ENCODE measurements at places on chromosomes 6 and 20.
A peak's percentile ranks its signal among the peaks of the same experiment; 100 is the strongest.

GRCh38 chr6:91428296-91428695 lies 841.4 kb upstream of the MAP3K7 start:
- DNase-seq: no peak

GRCh38 chr6:158046201-158047126 lies 64.8 kb downstream of the SYNJ2 start:
- DNase-seq: no peak

- DNase-seq: no peak
Observed at GRCh38 chr20:31706607-31707257, 15.9 kb downstream of the BCL2L1 start.

DNA sequence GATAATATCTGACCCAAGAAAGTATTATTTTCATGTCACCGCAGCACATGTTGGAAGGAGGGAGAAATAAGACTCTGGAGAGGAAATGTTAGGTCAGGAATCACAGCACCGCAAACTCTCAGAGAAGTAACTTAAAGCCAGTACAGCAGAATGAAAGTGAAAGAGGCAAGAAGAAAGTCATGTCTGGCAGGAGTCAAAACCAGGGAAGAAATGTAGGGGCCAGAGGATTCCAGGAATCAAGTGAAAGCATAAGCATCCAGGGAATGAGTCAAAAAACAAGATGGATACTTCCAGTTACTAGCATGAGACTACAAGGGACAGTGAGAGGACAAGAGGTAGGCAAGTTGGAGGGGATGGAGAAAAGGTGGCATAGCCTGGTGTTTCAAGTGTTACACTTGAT lies 80.4 kb downstream of the AK9 start:
- DNase-seq: no peak

GRCh38 chr20:23242556-23243180 lies 107.9 kb upstream of the NXT1 start:
- DNase-seq: no peak

DNA sequence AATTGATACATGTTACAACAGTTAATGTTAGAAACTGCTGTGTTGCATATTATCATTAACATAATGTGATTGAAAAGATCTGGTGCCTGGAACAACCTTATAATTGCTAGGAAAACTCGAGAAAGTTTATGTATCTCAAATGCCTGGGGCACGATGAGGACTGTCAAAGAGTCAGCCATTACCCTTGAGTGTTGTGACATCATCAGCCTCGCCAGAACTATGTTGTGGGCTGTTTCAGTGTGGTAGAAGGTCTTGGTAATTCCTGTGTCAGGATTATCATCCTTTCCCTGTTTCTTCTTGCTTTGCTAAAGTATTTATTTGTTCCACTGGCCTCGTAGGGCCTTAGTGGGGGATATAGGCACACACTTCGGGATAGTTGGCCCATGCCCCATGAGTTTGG lies 185.1 kb downstream of the DTNBP1 start:
- DNase-seq: no peak

GRCh38 chr6:168186438-168186837 lies 107.4 kb upstream of the FRMD1 start:
- DNase-seq: peak; percentile 78

Measured in vagina (tissue), 2 donors.